ENCODE measurements at places on chromosomes 11 and 22. TPM values are rescaled to one million over a fixed set of nuclear protein-coding genes. Genes with fewer than 3 reads are reported as not detected.

The SCN2B gene
- 12.6 TPM for polyA plus RNA-seq

The TRIM21 gene
- polyA plus RNA-seq, result 7.6 TPM

The C11orf91 gene
- not detected for polyA plus RNA-seq

The FADS1 gene
- polyA plus RNA-seq, result 92.9 TPM
